ENCODE measurements at places on chromosomes 11 and 22.

- no peak for DNase-seq
These were observed 118.3 kb upstream of the LMO1 start for GRCh38 chr11:8381871-8382396.

GRCh38 chr11:380095-380480, 10.8 kb downstream of the B4GALNT4 start:
- DNase-seq, result no peak

- DNase-seq, result no peak
These were observed 19.4 kb upstream of the TSKU start for GRCh38 chr11:76763573-76764346.

DNA sequence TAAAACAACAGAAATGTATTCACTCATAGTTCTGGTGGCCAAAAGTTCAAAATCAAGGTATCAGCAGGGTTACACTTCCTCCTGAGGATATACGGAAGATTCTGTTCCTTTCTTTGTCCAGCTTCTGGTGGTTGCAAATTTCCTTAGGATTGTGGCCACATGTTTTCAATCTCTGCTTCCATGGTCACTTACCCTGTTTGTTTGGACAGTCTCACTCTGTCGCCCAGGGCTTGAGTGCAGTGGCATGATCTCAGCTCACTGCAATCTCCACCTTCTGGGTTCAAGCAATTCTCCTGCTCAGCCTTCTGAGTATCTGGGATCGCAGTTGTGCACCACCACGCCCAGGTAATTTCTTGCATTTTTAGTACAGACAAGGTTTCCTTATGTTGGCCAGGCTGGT, 534.3 kb downstream of the KCNA4 start:
- DNase-seq, result no peak

GRCh38 chr11:72735495-72736027, 16.6 kb downstream of the ARAP1 start:
- no peak for DNase-seq

DNA sequence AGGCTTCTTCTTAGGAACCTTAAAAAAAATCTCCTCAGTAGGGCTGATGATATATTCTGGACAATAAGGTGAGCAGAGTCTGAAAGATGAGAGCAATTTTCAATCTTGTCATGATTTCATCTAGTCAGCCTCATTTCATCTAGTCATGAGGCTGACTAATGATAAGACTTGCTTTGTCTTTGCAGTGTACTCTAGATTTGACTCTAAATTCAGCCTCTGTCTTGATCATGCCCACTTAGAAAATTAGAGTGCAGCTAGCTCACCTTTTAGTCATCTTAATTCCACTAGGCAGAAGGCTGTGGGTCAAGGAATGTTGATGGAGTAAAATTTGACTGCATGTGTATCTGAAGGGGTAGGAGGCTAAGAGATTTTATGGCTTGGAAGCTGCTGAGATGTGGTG, 5.5 kb downstream of the EHF start:
- no peak for DNase-seq

- DNase-seq, result no peak
These were observed 185.4 kb downstream of the AASDHPPT start for GRCh38 chr11:106262852-106263251.

GRCh38 chr11:121249039-121249663, 43.4 kb upstream of the SC5D start:
- DNase-seq, result no peak

DNA sequence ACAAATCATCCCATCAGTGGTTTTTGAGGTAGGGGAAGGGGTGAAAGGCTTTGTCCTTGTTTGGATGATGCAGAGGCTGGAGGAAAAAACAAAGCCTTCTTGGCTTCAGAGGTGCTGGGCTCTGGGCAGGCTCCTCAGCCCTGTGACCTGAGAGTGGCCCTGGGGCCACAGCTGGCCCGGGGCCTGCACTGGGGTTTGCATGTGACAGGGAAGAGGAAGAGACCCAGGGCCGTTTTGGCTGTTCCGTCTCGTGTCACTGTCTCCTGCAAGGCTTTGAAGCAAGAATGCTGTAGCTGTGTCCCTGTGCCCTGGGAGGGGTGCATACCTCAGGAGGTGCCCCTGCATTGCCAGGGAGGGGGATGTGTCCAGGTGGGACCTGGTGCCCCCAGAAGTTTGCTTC, 12.6 kb downstream of the ARHGAP8 start:
- no peak for DNase-seq

- no peak for DNase-seq
These were observed 45.4 kb upstream of the AMOTL1 start for GRCh38 chr11:94722735-94723134.

DNA sequence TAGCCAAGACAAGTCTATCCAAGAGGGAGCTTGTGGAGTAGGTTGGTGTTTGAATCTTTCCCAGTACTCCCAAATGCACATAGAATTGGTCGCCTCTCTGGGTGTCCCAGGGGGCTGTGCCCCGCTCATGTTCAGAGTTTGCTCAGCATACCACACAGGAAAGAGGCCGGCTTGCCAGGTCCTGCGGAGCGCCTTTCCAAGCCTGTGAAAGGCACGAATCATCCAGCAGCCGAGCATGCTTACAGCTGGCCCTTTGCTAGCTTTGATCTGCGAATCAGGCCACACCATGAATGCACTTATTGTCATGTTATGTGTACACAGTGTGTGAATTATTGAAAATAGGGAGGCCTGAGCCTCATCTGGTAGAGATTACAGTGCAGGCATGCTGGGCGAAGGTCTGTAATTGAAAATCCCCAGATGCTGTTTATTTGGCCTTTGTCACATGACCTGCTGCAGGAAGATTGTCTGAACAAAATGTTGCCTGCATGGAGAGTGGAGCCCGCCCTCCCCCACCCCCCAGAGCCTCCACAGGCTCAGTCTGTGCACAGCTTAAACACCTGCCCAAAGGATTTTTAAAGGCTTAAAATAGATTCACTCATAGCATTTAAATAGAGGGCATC, 163.3 kb upstream of the RASSF10 start:
- DNase-seq, result no peak

GRCh38 chr11:110629594-110629993, 82.6 kb downstream of the ARHGAP20 start:
- DNase-seq, result no peak

DNA sequence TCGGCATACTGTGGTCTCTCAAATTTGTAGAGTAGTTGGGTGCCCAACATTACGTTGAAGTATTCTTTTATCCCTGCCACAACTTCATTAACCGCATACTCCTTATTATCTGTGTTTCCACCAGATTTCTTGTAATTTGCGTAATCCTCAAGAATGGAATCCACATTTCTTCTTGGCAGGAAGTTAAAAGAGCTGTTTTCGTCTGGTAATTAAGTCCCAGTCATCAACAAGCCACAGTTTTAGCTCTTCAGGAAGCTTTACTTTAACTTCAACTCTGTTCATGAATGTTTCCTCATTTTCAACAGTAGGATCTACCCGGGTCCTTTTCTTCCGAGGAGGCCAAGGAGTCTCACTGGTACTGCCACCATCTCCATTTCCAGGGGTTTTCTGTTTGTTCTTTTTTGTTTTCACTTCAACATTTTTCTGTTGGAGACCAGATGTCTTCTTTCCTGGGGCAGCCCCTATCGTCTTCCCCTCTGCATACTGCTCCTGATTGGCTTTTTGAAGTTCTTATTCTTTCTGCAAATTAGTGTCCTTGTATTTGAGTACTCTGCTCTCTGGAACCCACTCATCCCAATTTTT, 30.3 kb downstream of the PDE3B start:
- no peak for DNase-seq

DNA sequence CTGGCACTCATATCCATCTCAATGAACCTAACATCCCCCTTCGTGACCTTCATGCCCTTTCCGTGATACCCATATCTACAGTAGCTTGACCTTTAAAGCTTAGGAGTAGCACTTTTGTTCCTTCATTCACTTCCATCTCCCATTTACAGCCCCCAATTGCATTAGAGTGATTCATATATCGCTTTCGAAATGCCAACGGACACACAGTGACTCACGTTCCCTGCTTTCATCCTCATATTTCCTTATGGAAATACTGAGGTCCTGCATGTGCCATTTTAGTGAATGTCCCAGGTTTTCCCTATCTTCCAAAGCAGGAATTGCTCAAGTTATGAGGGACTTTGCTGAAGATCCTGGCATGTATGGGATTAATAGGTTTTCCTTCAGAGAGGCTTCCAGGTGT, 44.3 kb upstream of the CEP126 start:
- DNase-seq, result no peak

- DNase-seq, result no peak
These were observed 253.5 kb downstream of the MIAT start for GRCh38 chr22:26910845-26911244.

GRCh38 chr11:13116491-13116890, 107.4 kb downstream of the RASSF10 start:
- DNase-seq, result no peak

DNA sequence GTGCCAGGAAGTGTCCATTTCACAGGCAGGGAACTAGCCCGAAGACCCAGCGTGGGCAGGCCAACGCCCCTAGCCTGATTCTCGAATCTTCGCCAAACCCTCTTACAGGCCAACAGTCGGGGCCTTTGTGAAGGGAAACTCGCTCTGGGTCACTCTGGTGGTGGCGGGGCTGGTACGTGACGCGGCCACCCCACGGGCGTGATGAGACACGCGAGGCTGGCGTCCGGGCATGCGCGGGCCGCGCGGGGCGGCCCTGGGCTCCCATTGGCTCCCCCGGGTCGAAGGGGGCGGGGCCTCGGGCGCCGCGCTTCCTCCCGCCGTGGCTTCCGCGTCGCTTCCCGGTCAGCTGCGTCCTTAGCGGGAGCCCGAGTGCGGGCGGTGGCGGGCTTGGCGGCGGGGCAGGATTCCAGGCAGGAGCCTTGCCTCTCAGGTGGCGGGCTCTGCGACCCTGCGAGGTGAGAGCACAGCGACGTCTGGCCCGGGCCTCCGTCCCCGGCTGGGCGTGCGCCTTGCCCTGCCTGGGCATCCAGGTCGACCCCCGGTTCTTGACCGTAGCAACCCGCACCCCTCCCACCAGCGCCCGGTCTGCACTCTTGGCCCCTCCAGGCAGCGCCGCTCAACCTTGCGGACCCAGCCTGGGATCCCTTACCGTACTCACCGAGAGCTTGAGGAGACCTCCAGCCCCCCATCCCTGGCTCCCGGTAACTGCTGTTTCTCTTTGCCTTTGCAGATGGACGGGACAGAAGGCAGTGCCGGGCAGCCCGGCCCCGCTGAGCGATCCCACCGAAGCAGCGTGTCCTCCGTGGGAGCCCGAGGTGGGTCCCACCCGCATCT, at the start of gene FRMD8:
Gene FRMD8, plus strand, starts transcription at position 331 of the 834 bp plus-strand sequence. Its CDS starts 400 bp downstream, at position 731.
- peak; percentile 87 for DNase-seq

DNA sequence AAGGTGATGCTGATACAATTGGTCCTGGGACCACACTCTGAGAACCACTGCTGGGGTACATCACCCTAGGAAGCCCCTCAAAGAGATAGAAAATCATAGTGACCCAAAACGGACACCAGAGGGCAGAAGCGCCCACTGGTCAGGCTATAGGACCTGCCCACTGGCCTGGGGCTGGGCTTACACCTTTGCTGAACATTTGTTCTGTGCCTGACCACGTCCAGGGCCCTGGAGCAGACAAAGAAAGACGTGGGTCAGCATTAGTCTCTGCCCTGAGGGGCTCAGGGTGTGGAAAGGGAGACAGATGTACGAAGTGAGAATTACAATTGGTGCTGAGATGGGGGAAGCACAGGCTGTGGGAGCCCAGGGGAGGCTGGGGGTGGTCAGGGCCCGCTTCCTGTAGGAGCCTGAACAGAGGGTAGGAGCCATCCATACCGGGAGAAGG, 14.4 kb upstream of the SERPINH1 start:
- no peak for DNase-seq

GRCh38 chr11:72712841-72713240, 38.6 kb upstream of the PDE2A start:
- DNase-seq, result no peak

GRCh38 chr11:102853956-102854355, 10.5 kb upstream of the MMP3 start:
- DNase-seq, result no peak

GRCh38 chr11:115745610-115746512, 241.6 kb upstream of the CADM1 start:
- DNase-seq, result no peak

DNA sequence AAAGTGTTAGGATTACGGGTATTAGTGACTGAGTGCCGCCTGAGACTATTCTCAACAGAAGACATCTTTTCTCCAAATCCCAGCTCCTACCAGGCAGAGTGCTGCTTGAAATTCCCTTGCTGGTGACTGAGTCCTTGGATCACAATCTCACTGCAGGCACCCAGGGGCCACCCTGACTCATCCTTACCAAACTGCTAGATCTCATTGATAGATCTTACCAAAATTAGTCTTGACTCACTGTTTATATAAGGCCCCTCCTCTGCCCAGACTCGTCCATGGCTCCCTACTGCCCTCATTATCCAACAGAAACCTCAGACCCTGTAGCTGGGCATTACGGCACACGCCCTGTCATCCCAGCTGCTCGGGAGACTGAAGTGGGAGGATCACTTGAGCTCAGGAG, 14.7 kb downstream of the TBC1D10A start:
- no peak for DNase-seq

- DNase-seq, result no peak
These were observed 2.1 kb upstream of the KIAA0930 start for GRCh38 chr22:45242778-45243191.

GRCh38 chr11:9972989-9973388, 309.1 kb downstream of the SWAP70 start:
- DNase-seq, result no peak

DNA sequence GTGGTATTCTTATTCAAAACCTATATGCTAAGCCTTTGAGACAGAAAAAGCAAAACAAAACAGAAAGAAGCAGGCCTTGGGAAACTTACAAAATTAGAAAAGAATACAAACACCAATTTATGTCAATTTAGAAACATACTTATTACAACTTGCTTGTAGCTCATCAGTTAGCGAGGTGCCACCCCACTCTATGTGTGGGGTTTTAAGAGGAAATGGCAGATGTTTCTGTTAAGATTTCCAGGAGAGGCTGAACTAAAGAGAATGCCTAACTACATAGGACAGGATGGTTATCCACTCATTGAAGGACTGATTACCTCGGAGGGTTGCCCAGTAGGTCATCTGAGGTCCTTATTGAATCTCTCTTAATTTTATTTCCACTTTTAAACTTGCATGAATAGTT, 302.0 kb downstream of the ETS1 start:
- no peak for DNase-seq

DNA sequence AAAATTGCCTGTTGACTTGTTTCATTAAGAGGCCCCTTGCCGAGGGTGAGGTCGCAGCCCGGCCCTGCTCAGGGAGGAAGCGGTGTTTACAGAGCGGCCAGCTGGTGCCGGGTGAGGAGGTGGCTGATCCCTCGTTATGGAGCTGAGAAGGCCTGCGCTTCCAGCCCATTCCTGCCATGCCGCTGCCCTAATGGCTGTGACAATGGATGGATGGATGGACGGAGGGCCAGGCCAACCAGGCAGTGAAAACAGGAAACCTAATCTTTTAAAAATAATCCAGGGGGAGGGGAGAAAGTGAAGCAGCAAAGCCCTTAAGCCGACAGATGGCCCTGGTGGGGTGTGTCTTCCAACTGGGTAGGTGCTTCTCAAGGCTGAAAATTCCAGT, 38.5 kb downstream of the BCR start:
- DNase-seq, result no peak

DNA sequence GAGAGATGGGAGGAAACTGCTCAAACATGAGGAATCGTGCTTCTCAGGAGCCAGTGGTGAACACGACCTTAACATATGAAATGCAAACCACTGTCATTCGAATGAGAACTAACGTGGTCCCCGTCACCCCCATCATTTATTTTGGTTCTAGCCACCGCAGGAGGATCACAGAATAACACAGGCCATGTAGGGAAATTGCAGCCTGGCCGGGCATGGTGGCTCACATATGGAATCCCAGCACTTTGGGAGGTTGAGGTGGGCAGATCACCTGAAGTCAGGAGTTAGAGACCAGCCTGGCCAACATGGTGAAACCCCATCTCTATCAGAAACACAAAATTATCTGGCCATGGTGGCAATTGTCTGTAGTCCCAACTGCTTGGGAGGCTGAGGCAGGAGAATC, 27.1 kb downstream of the KRTAP5-5 start:
- DNase-seq, result no peak

- DNase-seq, result peak; percentile 25
These were observed 698 bp downstream of the PAK1 start for GRCh38 chr11:77472991-77473800.

Data from effector memory CD4-positive, alpha-beta T cell (primary cell).